ENCODE measurements at places on chromosomes 12 and 14. TPM values are rescaled to one million over a fixed set of nuclear protein-coding genes. Genes with fewer than 3 reads are reported as not detected.
A peak's percentile ranks its signal among the peaks of the same experiment; 100 is the strongest.

The CCDC197 gene
- total RNA-seq: not detected

The CEP170B gene
- 35.1 TPM for total RNA-seq

DNA sequence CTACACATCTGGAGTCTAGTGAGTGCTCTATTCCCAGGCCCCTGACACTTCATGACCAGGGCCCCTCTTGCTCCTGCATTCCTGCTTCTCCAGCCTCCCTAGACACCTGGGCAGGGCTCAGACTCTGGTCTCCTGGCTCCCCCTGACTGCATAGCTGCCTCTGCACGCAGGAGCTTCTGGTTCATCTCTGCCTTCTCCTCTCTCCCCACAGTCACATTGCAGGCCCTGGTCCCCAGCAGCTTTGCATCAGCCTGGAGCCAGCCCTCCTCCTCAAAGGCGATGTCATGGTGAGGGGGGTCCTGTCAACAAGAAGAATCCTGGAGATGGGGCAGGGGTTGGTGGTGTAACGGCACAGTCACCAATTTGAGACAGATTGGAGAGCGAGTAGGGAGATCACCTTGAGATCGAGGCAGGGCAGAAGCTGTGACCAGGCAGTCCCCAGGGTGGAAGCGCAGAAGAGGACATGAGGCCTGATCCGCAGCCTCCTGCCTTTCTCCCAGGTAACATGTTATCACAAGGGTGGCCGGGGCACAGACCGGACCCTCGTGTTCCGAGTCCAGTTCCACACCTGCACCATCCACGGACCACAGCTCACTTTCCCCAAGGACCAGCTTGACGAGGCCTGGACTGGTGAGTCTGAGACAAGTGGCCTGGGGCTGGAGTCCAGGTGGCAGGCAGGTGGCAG lies 8.1 kb downstream of the TNS2 start:
- DNase-seq: no peak

DNA sequence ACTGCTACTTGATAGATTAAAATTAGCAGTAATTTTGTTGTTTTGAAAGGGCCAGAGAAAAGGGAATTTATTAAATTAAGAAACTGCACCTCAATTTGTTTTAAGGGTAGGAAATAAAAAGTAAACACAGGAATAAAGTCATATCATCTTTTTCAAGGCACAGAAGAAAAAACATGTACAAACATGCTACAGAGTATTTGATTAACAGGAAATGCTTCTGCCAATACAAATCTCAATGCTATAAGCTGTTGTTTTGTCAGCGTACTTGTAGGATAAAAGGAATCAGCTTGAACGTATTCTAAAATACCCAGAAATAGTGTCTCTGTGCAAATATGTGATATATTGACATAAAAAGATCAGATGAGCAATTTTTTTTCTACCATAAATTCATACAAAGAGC lies 474.0 kb upstream of the MGAT4C start:
- DNase-seq: peak; percentile 39

The ADCK1 gene
- 6.7 TPM for total RNA-seq

The FAM181A gene
- total RNA-seq: not detected

GRCh38 chr14:21255385-21256101 lies 13.7 kb downstream of the HNRNPC start:
- no peak for DNase-seq

DNA sequence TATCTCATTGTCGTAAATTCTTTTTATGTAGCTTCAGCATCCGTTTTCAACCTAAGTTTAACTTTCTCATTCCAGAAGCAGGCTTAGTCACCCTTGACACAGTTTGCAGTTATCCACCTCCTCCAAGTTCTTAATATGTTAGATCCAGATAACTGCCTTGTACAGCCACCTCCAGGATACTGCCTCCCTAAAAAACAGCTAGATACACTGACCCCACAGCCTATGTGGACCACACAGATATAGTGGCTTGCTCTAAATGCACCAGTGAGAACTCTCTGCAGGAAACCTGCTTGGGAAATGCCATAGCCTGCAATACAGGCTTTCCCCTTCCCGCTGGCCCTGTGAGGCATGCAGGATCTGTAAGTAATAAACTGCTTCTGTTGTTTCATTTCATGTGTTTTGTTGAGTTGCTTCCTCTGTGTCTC lies 11.1 kb upstream of the RTL1 start:
- DNase-seq: no peak

DNA sequence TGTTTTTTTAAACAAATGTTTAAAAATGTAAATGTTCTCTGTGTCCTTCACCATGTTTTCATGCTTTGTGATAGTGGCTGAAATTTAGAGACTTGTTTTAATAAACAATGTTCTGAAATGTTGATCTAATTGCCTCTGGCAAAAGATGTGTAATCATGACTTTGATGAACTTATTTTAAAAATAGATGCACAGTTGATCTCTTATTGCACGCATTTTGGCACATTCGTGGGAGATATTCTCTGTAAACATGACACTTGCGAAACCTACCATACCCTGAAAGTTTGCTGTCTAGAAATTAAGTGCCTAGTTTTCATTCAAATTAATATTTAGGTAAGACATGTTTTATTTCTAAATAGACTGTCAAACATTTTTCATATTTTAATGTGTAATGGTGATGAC lies 119.7 kb upstream of the DNM1L start:
- no peak for DNase-seq

DNA sequence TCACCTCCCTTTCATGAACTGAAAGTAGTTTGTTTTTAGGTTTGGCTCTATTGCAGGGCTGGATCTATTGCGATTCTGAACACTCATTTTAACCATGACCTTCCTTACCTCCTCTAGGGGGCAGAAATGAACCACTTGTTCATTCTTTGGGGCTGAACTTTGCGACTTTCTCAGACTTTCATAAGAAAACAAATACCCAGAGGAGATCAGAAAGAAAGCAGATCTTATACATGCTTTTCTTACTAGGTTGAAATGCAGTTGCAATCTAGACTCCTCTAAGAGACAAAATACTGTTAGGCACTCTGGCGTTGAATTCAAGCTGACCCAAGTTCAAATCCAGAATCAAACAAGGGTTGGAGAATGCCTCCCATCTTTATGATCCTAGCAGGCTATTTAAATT lies 32.6 kb upstream of the PLEKHG3 start:
- no peak for DNase-seq

- no peak for DNase-seq
These were observed 123.4 kb downstream of the TGFB3 start for GRCh38 chr14:75858362-75858761.

The MPHOSPH9 gene
- total RNA-seq: 25.7 TPM

All from foreskin keratinocyte (primary cell).